Kasumi-1 (cell line): ENCODE measurements at places on chromosomes 5 and 9.

- no peak for DNase-seq
Measured at GRCh38 chr5:55570026-55570425, 35.3 kb upstream of the PLPP1 start.

- no peak for DNase-seq
Measured at GRCh38 chr9:76620996-76621395, 143.2 kb upstream of the PCA3 start.

DNA sequence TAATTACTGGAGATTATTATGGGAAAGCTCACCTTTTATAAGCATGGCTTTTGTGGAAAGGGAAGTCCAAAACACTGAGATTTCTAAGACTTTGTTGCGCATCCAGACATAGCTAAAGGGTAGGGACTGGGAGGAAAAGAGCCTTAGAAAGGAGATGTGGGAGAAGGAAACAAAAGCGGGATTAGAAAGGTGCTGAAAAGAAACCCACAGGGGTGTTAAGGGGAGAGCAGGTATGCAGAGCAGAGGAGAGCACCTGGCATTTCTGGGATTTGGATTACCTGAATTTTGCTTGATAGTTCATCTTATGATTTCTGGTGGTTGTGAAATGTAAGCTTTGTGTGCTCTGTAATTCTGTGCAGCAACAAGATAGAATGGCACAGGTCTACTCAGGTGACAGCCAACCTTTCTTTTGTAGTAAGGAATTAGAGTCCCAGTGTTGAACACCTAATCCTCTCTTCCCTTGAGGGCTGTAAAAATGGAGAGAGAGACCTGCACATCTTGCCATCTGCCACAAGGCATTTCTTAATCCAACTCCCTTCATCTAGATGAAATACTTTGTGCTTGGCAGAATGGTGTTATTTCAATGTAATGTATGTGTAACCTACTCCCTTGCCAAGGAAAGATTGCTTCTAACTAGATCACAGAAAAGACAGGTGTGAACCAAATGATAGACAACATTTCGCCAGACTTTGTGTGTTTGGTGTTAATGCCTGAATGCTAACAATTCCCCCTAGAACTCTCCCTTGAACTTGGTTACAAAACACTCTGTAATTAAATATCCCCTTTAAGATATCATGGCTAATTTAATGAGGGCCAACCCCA is 47.4 kb downstream of the ATPSCKMT start:
- DNase-seq, result no peak

DNA sequence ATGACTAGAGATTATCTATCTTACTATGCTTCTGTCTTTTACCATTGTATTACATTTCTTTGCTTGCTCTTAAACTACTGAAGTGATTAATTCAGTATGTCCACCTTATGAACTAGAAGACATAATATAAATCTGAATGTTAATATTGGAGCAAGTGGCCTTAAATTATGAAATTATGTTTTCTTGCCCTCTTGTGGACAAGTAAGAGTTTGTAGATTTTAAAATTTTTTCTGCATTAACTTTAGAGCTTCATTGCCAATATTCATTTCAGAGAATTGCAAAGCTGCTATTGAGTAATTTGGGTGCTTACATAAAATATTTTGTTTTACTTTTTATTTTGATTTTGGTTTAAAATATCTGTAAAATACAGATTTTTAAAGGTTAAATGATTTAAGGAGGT is 55.3 kb downstream of the RANBP17 start:
- DNase-seq, result peak; percentile 18

DNA sequence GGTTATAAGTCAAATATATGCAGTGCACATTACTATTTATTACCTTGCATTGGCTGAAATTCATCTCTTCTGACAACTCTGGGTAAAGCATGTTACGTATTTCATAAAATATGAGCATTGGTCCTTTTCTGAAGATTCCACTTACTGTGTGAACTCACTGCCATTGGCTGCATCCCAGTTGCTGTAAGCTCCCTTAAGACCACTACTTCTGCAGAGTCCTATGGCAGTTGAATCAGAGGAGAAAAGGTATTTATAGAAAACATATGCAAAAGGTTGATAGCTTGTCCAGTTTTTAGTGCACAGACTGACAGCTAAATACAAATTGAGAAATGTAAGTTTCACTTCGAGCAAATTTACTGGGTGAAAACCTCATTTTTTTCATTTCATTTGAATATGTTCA is 394.6 kb upstream of the ARRDC3 start:
- no peak for DNase-seq

- DNase-seq, result peak; percentile 92
Measured at GRCh38 chr5:14204785-14205321, 61.7 kb downstream of the TRIO start.

GRCh38 chr5:13976867-13977830 is 32.7 kb upstream of the DNAH5 start:
- DNase-seq, result peak; percentile 68

DNA sequence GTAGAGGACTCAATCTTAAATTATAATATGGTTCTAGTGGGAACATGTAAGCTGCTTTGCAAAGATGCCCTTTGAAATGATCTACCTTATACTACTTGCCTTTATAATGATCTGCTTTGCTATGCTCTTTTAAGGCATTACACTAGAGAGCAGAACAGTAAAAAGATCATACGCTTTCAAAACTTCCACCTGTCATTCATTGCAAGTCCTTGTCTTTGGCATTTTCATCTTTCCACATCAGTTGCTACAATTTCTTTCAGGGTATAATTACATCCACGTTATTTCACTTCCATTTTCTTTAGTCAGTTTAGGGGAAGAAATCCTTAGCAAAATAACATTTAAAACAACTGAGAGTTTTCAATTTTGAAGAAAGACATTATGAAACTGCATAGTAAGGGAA is 80.3 kb downstream of the ACTBL2 start:
- DNase-seq, result no peak

- DNase-seq, result no peak
Measured at GRCh38 chr9:99986642-99987041, 80.2 kb downstream of the STX17 start.

DNA sequence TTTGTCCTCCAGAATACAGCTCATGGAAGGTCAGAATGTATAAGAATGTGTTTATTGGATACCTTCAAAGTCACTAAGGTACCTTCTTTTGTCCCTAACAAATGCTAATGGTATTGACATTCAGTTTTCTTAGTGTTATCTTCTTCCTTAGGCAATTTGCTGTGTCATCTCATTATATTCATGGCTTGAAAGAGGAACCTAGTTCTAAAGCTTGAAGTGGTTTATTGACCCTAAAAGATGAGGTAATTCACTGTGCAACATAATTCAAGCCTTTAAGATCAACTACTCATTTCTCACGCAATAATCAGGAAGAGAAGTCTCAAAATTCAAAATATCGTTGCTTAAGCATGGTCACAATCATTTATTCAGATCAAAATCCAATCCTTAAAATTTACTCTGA is 342.7 kb upstream of the RIOK2 start:
- DNase-seq, result peak; percentile 9

GRCh38 chr5:98909363-98909762 is 19.4 kb downstream of the CHD1 start:
- no peak for DNase-seq

DNA sequence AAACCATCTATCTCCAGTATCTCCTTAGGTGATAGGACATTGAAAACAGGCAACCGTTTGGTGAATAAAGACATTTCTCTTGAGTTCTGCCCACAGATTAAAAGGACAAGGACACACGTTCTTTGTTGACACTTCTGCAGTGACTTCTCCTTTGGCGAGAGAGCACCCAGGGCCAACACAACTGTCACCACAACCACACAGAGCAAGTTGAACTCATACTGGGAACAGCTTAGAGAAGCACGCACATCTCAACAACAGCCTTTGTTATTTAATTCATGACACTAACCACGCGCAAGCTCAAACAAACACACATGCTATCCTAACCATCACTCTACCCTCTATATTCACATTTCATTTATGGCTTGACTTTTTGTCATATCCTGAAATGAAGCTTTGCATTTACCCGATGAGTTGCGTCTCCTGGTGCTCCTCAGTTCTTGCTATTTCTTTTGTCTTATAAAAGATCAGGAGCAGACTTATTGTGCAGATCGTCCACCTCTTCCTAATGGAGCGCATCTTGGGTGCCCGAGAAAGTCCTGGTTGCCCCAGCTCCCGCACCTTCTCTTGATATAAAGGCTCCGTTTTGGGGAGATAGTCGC is 543 bp downstream of the ST8SIA4 start:
- peak; percentile 63 for DNase-seq

DNA sequence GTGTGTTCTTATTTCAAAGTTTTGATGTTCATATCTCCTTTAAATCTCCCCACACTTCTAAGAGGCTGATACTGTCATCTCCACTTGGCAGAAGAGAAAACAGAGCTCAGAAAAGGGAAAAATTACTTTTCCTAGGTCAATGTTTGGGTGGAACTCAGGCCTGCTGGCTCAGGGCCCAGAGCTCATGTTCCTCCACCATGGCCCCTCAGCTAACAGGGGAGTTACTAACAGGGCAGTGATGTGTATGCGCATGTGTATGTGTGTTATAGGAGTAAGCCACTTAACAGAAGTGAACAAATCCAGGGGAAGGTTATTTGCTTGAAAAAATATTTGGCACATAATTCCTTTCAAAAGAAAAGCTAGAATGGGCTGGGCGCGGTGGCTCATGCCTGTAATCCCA is 2.5 kb downstream of the C1QTNF2 start:
- no peak for DNase-seq

DNA sequence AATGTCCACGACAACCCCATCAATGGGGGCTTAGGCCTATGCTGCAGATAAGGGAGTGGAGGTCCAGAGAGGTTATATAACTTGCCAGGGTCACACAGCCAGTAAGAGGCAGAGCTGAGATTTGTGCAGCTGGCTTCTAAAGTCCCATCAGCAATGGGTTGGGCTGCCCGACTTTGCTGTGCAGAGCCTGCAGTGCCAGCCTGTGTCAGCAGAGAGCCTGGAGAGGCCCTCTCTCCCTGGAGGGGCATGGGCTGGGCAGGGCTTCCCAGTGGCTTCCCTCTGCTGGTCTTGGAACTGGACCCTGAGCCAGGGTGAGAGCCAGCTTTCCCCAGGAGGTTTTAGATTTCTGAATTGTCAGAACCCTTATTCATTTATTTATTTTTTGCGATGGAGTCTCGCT is 77.2 kb upstream of the RAPGEF1 start:
- DNase-seq, result no peak

- DNase-seq, result no peak
Measured at GRCh38 chr5:23314827-23315226, 192.6 kb upstream of the PRDM9 start.

- peak; percentile 13 for DNase-seq
Measured at GRCh38 chr9:8857926-8858595, 1058.5 kb upstream of the DMAC1 start.

GRCh38 chr5:57741336-57741735 is 258.7 kb upstream of the ACTBL2 start:
- DNase-seq, result no peak

GRCh38 chr9:135914921-135915320 is 7.6 kb upstream of the CAMSAP1 start:
- DNase-seq, result no peak

GRCh38 chr9:15136646-15137045 is 170.4 kb downstream of the TTC39B start:
- no peak for DNase-seq

DNA sequence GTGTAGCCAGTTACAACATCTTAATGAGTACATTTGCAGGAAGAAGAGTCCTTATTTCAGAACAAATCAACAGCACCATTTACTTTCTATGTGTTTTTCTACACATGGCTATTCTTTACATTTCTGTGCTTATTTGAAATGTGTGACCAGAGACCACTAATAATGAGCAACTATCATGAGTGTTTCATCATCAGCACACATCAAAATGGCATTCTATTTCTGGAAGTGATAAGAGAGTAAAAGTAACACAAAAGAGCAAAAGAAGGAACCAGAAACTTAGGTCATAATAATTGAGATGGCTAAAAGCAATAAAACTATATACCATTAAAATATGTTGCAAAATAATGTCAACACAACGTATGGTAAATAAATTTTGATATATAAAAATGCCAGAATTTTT is 159.7 kb downstream of the PBX3 start:
- DNase-seq, result no peak

DNA sequence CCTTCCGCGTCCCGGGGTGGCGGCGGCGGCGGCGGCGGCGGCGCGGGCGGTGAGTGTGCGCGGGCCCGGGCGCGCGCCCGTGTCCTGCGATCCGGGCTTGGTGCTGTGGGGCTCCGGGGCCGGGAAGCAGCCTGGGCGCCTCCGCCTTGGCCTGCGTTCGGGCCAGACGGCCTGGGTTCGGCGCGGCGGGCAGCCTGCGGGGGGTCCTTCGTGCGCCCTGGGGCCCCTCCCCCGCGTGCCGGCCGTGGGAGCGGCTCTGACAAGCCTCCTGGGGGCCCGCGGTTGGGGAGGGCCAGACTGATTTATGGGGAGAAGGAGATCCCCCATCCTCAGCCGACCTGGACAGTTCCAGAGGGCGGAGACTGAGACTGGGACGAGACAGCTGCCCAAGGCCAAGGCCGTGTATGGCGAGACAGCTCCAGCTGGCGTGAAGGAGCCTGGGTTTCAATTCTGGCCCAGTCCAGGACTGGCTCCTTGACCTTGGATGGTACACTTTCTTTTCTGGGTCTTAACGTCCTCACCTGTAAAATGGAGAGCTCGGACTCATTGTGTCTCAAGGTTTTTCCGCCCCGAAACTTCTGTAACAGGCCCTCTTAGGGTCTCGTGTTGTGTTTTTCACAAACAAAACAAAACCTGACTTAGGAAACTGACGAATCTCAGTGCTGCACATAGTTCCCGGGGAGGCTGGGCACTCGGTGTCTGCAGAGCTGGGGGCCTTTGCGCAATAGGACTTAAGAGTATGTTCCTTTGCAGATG is 603 bp downstream of the TMEM268 start:
- peak; percentile 64 for DNase-seq

DNA sequence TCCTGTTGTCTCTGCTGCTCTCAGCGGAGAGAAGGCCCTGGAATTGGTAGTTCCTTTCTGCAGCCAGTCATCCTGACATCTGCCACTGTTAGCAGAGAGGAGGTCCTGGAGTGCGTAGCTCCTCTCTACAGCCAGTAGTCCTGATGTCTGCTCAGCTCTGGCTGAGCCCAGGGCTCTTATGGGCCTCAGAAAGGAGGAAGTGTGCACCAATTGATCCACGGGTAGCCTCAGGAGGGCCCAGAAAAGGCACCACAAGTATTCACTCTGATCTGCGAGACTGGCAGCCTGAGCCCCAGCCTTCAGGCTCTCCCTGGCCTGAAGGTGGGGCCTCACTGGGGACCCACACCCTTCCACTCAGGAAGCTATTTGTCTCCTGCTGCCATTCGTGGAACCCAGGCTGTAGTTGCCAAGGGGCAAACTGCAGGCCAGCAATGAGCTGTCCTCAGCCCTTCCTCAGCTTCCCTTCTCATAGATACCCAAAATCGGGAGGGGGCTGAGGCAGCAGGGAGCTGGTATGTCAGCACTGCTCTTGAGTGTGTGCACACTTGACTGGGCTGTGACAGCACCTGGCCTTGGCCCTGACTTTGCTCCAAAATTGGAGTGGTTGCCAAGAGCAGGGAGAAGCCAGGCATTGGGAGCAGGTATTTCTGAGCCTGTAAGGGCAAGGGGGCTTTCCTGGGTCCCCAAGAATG is 1049.5 kb upstream of the ACO1 start:
- DNase-seq, result no peak

- DNase-seq, result no peak
Measured at GRCh38 chr9:122857815-122858214, 29.4 kb upstream of the PDCL start.
